ENCODE measurements at places on chromosomes 4 and X.

DNA sequence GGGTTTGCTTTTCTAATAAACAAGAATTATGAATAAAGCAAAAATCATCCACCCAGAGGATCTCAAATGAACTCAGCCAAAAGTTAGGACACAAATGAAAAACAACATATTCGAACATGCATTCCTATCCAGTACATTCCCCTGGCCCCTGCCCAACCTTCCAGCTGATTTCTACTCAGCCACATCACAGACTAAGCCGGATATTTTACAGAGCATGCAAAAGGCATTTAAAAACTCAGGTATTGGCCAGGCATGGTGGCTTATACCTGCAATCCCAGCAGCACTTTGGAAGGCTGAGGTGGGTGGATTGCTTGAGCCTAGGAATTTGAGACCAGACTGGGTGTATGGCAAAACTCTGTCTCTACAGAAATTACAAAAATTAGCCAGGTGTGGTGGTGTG, 54.6 kb downstream of the RELL1 start:
- DNase-seq, result no peak

- DNase-seq, result no peak
Measured at GRCh38 chr4:153322791-153323190, 21.7 kb upstream of the MND1 start.

DNA sequence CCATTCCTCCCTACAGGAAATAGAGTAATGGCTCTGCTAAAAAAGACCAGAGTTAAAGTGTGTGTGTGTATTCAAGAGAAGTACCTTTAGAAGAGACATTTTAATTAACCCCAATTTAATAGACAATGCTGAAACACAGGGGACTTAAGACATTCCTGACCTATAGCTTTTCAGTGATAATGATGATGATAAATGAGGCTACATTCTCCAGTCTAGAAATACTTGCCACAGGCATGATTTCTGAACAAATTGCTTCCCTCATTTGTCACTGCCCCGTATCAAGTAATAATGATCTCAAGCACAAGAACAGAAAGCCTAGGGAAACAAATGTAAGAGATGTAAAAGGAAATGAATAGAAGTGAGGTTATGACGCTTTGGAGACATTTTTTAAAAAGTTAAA, 117.1 kb downstream of the UNC5C start:
- no peak for DNase-seq

GRCh38 chr4:166301266-166301665, 428.2 kb downstream of the TLL1 start:
- DNase-seq, result no peak

DNA sequence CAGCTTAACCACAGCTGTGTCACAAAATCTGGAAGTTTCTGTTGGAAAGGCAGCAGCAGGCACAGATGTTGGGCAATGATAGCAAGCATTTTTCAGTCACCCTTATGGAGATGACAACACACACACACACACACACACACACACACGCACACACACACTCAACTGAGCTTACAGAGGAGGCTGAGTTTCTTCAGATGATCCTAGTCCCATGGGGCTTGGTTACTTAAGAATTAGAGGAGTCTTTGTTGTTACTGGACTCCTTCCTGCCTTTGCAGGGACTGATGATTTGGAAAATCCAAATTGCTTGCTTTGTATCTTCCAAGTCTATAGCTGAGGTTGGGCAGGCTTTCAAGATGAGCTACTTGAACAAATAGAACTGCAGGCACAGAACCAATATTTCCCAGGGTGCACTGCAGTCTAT, 740.1 kb upstream of the PITX2 start:
- no peak for DNase-seq

- no peak for DNase-seq
Measured at GRCh38 chr4:133190098-133190497, 41.0 kb downstream of the PCDH10 start.

GRCh38 chr4:5996641-5997040, 21.6 kb downstream of the C4orf50 start:
- DNase-seq, result no peak

- no peak for DNase-seq
Measured at GRCh38 chr4:156638925-156639605, 332.5 kb downstream of the PDGFC start.

GRCh38 chrX:134685668-134686067, 27.4 kb upstream of the PLAC1 start:
- no peak for DNase-seq

- no peak for DNase-seq
Measured at GRCh38 chr4:154908168-154908567, 127.1 kb downstream of the RBM46 start.

GRCh38 chrX:53449632-53450031, 15.5 kb upstream of the HSD17B10 start:
- DNase-seq, result no peak

DNA sequence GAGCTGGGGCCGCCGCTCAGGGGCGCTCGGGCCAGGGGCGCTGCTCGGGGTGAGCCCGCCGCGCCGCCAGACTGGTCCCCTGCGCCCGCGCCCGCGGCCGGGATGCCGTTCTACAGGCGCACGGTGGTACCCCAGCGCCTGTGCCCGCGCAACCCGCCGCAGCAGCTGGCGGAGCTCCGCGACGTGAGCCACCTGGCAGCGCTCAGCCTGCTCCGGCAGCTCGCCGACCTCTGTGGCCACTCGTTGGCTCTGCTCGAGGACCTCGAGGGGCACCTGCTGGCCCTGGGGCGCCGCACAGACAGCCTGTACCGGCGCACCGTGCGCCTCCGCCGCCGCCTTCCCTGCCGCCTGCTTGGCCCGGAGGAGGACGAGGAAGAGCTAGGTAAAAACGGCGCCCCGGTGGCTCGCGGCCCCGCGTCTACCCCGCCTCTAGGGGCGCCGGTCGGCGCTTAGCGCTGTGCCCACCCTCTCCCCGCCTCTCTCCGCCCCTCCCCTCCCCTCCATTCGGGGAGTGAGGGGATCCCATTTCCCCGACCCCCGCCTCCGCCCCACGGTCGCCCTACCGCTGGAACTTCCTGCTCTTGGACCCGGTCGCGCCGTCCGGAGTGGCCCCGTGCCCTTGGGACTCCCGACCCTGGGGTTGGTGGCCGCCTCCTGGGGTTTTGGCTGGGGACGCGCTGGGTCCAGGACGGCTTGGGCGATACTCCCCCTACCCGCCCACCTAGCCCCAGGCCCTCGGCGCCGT, 513 bp downstream of the NHSL2 start:
- no peak for DNase-seq

DNA sequence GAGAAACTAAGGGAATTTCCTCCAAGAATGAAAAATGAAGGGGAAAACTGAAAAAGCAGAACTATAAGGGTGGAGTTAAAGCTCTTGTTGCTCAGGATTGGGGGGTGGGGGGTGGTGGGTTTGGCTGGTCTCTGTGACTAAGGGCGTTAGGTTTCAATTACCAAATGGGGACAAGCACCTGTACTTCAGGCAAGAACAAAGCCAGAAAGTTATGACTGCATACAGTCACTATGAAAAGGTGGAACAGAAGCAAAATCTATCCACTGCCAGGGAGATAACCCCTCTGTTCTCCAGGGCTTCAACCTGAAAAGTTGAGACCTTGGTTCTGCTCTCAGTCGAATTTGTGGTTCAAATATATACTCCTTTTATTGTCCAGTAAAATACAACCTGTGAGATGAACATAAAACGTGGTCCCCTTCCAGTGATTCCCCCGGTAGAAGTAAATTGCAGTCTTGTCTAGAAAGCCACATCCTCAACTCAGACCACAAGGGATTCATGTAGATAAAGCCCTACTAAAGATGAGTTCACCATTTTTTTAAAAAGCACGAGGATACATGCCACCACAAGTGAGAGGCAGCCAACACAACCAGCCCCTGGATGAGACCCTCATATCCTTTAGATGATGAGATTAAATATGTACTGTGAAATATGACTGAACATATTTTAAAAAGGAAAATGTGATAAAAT, 257.1 kb upstream of the RPS6KA3 start:
- DNase-seq, result no peak

- DNase-seq, result no peak
Measured at GRCh38 chr4:139014371-139015268, 961 bp upstream of the NOCT start.

DNA sequence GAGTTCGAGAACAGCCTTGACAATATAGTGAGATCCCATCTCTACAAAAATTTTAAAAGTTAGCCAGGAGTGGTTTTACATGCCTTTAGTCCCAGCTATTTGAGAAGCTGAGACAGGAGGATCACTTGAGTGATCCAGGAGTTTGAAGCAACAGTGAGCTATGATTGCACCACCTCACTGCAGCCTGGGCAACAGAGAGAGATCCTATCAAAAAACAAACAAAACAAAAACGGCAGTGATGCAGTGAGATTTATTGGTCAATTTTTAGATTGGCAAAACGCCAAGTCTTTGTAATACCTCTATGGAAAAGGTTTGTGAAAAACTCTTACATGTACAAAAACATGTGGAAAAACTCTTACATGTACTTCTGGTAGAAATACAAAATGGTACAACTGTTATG, 91.3 kb downstream of the PTPN13 start:
- no peak for DNase-seq

DNA sequence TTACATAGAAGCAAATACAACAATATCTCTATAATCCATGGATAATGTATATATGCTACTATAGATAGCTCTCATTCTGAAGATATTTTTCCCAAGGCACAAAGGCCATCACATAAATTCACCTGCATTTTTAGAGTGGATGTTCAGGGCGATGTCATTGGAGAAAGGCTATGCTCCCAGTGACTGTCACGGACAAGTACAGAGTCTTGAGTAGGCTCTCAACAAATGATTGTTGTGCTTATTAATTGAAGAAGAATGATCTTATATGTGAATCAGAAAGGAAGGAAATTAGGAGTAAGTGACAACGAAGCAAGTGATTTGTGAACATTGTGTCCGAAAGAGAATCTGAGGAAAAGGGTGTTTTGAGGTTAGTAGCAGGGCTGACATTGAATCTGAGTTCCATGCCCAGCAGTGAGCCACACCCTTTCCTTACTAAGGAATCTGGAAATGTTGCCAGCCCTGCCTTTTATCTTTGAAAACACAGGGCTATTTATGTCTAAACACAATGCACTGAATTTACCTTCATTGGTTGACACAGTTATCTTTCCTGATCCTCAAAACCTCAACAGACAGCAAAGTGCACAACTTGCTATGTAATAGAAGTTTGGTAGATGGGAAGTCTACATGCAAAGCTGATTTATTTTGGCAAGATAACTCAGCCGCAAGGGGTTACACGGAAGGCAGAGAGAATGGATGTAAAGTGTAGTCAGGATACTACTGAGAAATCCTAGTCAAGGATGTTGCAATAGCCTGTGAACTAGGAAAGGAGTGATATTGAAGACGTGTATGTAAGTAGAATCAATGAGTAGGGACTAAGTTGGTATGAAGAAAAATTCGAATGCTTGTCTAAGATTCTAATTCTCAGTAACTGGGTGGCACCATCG, 50.4 kb downstream of the SORBS2 start:
- no peak for DNase-seq

- DNase-seq, result no peak
Measured at GRCh38 chrX:145735036-145735435, 82.6 kb upstream of the SLITRK2 start.

DNA sequence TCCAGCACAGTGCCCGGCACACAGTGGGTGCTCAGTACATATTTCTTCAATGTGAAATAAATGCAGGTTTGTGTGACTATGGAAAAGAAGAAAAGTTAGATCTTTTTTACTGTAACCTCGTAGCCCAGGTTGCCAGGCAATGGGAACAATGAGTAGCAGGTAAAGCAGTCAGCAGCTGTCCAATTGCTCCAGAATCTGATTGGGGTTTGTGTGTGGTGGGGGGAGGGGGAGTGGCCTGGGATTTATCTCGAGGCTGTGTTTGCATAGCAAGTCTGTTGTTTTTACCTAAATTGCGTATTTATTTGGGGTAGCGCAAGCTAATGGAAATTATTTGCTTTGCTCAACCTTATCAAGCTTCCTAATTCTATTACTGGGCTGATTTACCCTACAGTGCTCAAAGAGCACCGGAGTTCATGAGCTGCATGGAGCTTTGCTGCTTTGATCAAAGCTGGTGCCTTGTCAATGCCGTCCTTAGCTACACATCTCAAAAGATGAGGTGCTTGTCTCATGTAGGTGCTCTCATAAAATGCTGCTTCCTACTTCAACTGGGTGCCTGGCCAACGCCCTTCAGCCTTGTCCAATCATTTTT, 145.0 kb upstream of the DGKK start:
- no peak for DNase-seq

GRCh38 chr4:142121448-142122350, 485.3 kb downstream of the IL15 start:
- DNase-seq, result no peak

GRCh38 chr4:37805091-37805490, 21.4 kb upstream of the PGM2 start:
- DNase-seq, result no peak

DNA sequence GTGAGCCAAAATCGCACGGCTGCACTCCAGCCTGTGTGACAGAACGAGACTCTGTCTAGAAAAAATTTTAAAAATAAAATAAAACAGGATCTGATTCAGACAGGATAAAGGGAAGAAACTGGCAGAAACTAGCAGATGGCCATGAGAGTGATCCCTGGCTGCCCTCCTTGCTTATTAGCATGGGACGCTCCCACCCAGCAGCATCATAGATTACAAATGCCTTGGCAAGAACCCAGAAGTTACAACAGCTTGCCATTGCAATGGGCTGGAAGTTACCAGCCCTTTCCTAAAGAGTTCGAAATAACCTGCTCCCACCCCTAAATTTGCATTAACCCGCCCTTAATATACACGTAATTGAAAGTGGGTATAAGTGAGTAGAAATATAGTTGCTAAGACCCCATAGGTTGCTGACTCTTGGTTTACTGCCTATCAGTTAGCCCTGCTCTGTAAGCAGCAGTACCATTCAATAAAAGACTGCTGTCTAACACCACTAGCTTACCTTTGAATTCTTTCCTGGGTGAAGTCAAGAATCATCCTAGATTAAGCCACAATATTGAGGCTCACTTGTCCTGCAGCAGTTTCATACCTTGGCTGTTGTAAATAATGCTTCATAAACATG, 9.1 kb upstream of the XAGE2 start:
- no peak for DNase-seq

DNA sequence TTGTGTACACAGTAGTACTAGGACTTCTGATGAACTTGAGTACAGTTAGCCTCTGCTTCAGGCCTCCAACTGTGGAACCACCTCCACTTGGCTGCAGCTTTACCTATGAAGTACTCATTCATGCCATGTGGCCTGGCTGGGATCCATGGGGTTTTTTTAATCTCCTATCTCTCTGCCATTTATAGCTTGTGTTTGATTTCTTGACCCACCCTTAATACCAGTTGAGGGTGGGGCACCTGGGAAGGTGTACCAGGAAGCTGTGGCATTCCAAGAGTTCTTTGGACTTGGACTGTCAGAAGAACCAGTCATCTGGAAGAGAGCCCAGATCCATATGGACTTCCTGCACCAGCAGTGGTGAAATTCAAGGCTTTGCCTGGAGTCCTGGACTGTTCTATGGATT, 230.1 kb downstream of the SHROOM3 start:
- no peak for DNase-seq

- DNase-seq, result no peak
Measured at GRCh38 chr4:142838778-142839177, 7.3 kb downstream of the INPP4B start.
